ENCODE measurements at places on chromosomes 6 and 20.
A peak's percentile ranks its signal among the peaks of the same experiment; 100 is the strongest.

- DNase-seq = no peak
Measured at GRCh38 chr20:63112491-63113219, 103.3 kb downstream of the YTHDF1 start.

DNA sequence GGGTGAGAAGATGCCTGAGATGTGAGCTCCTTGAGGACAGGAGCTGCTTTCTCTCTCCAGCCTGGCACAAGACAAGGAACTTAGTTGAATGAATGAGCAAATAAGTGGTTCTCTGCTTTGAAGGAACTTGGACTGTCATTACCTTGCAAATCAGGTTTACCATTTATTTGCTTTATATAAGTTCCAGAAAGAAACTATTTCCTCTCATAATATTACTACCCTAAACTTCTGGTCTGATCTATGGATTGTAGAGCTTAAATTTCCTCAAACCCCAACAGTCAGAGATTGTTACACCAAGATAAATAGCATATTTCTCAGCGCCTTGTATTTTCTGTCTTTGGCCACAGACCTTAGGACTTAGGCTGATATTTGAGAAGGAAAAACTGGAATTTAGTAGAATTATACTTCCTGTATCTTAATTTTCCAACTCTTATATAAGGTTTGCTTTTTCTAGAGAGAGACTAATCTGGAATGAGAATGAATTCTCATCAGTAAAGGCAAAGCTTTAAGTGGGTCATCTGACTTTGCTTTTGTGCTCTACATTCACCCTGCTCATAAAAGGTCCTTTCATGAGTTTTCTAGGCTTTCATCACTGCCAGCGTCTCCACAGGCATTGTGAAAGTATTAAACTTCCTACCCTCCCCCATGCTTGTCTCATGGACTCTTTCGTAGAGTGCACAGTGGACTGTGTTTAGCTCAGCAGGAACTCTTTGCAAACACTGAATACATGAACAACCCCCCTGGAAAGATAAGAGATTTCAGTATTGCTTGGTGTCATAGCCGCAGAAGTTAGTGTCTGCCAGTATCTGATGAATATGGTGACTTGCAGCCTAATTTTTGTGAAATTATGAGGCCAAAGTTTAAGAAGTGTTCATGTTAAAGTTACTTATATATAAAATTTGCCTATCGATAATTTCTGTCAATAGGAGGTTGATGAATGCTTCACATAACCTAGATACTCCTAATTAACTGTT, 74.0 kb downstream of the PTPRA start:
- DNase-seq = peak; percentile 17

GRCh38 chr6:13934721-13935120, 10.0 kb downstream of the RNF182 start:
- no peak for DNase-seq

DNA sequence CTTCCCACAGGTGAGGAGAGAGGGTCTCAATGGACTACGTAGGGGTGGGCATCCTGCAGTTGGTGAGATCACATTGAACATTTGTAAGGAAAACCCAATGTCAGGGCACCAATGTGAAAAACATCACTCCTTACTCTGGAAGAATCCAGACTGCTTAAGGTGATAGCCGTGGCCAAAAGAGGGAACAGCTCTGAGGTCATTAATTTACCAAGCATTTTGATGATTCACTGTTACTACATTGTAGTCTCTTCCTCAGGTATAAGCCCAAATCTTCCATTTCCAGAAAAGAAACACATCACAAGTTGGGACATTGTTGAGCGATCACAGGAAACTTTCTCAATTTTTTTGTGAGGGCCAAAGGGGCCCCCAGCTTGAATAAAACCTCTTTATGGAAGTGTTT, 61.1 kb upstream of the SPTLC3 start:
- DNase-seq = no peak

DNA sequence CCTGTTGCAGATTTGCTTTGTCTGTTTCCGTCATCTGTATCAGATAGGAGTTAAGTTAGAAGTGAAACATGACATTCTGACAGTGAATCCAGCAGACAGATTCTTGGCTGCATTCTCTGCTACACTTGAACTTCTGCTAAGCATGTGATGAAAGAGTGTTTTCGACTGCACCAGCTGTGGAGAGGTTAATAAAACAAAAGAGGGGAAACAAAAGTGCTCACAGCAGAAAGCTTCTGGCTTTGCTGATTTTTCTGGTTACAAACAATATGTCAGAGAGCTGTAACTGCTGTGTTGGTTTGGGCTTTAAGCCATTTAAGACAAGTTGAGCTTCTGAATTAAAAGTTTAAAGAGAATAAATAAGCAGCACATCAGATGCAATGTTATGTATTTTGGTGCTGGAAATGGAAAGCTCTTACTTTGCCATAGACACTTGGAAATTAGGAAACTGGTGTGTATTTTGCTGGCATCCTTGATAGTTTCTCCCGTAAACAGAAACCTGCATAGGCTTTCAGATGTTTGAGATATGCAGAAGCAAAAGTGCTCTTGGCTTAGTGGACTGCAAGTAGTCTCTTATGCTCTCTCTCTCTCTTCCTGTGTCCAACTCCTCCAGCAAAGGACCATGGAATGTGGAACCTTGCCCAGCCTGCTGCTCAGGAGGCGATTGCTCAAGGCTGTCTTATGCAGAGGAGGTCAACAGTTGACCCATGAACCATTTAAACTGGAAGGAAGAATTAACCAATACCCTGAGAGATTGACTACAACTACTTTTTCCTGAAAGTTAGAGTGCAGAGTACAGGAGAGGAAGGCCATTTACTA, 104.9 kb downstream of the RPS12 start:
- no peak for DNase-seq

- no peak for DNase-seq
Measured at GRCh38 chr6:25961619-25962148, 918 bp upstream of the TRIM38 start.

GRCh38 chr6:71277926-71278600, 10.5 kb upstream of the OGFRL1 start:
- no peak for DNase-seq

DNA sequence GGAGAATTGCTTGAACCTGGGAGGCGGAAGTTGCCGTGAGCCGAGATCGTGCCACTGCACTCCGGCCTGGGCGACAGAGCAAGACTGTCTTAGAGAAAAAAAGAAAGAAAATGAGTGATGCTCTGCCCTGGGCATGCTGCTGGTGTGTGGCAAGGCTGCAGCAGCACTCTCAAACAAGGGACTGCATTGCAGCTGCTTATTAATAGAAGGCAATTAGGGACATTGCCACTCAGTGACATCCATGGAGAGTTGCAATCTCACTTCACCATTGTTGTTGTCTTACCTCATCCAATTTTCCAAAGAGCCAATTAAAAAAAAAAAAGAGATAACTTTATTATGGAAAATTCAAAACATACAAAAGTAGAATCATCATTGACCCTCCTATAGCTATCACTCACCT, 131.1 kb downstream of the LRRC1 start:
- no peak for DNase-seq

DNA sequence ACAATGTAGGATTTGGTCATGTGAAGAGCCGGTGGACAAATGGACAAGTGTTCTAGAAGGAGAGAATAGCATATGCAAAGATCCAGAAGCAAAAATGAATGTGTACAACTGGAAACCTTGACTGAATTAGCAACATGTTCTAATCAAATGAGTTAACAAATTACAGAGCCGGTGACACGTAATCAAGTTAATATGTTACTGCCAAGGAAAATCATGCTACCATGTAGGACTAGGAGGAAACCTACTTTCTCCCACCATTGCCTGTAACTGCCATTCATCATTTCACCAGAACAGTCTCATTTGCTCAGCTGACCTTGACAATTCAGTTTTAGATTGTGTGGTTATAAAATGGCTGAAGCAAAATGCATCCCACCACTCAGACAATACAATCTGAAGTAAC, 179.4 kb downstream of the KIF16B start:
- DNase-seq = no peak

- no peak for DNase-seq
Measured at GRCh38 chr6:157513004-157513603, 132.1 kb downstream of the ZDHHC14 start.

- DNase-seq = no peak
Measured at GRCh38 chr6:4624726-4625125, 151.5 kb upstream of the CDYL start.

GRCh38 chr6:20213271-20213798, 1.1 kb upstream of the MBOAT1 start:
- no peak for DNase-seq

DNA sequence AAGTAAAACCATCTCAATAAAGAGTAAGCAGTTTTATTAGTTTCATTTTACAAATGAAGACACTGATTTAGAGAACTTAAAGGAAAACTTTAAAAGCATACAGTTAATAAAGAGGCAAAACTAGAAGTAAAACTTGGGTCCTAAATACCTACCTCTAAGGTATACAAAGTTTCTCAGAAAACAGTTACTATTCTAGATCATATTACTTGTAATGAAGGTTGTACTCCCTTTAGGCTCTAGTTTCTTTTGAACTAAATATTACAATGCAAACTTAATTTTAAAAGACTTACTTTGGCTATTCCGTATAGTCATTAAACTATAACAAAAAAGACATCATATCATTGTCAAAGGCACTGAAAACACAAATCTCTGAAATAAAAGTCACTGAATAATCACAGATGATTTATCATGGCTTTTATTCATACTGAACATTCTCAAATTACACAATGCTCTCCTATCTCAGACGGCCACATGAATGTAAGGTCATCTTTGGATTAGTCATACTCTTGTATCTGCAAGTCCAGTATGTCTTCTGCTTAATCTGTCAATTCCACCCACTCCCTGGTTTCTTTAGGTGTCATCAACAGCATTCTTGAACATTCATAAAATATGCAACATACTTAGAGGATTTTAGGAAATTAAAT, 361.6 kb upstream of the RUNX2 start:
- DNase-seq = no peak

DNA sequence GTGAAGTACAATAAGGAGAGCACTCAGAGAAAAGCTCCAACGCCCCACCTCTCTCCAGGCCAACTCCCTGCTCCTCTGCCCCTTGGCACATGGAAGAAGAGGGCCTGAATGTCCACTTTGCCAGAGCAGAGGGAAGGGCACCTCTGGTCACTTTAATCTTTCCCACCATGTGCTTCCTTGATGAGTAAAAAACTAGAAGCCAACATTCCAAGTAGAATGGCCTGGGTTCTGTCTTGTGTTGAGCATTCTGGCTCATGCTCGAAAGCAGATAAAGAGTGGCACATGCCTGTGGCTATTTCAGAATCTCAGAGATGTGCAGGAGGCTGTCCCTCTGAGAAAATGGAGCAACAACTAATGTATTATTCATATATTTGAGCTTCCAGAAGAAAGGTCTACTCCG, 177.4 kb upstream of the PLN start:
- DNase-seq = no peak

DNA sequence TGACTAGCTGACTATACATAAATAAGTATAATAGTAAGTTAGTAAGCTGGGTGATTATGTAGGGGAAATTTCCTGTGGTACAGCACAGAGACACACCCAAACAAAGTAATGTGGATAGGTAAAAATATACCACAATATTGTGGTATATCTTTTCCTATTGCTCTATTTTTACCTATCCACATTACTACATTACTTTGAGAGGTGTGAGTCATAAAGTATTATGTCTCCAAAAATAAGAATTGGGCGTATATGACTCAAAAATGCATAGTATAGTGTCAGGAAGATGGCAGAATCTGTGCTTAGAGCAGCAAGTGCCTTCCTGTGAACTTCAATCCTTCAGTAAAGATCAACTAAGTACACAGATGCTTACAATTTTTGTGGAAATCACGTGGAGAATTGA, 2.7 kb upstream of the SIRPG start:
- DNase-seq = no peak

GRCh38 chr20:22597303-22597702, 12.9 kb upstream of the FOXA2 start:
- no peak for DNase-seq

GRCh38 chr20:63123331-63123741, 92.6 kb downstream of the YTHDF1 start:
- DNase-seq = no peak

DNA sequence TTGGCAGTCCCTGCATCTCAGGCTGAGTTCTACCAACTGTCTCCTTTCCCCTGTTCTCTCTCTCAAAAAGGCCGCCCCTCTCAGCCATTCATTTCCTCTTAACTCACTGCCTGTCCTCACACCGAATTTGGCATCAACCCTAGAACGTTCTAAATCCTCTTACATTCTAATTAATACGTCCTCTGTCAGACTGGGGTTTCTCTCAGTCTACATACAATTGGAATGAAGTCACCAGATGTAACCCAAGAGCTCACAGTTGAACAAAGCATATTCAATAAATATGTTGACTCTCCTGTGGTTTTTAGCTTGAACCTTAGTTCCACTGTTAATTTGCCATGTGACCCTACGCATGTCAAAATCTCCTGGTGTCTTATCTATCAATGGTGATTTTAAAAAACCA, 269.6 kb downstream of the CLIC5 start:
- no peak for DNase-seq

DNA sequence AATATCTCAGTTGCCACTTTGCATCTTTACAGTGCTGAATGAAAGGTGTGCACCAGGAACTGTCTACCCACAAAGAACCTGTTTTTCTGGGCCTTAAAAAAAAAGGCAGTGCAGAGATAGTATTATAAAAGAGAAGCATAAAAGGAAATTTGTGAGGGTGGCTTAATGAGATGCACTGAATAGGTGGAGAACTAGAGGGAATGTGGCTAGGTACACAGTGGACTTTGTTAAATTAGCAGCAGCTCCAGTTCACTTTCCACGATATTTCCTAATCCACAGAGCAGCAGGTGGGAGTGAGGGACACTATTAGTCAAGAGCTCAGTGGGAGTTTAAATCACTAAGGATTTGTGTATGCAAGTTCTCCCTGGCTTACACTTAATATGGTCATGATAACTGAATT, 38.8 kb downstream of the MAP7 start:
- DNase-seq = no peak

- no peak for DNase-seq
Measured at GRCh38 chr20:50217207-50217949, 26.7 kb downstream of the CEBPB start.

GRCh38 chr6:117908246-117909068, 1.4 kb downstream of the SLC35F1 start:
- DNase-seq = no peak

DNA sequence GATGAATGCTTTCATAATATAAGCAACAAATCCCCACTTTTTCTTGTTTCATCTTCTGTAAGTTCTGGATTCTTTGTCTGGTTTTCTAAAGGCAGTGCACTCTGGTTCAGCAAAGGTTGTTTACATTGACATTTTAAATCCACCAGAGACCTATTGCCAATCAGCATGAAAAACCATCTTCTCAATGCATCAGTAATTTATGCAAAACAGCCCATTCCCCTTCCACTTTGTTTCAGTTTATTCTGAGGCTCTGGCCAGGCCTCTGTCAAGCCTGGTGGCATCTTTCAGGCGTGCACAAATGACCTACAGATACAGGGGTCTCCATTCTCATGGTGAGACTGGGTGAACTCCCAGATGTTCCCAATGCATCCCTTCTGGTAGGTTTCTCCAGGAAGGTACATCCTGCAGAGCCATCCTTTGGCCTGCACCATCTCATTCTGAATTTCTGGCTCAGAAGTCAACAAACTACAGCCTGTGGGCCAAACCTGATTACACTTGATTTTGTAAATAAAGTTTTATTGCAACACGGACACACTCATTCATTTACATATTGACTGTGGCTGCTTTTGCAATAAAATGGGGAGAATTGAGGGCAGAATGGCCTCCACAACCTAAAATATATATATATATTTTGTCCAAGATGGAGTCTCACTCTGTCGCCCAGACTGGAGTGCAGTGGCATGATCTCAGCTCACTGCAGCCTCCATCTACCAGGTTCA, 405.4 kb downstream of the PREX1 start:
- no peak for DNase-seq
